Keratinocyte (primary cell): ENCODE measurements at places on chromosomes 12 and 14.

DNA sequence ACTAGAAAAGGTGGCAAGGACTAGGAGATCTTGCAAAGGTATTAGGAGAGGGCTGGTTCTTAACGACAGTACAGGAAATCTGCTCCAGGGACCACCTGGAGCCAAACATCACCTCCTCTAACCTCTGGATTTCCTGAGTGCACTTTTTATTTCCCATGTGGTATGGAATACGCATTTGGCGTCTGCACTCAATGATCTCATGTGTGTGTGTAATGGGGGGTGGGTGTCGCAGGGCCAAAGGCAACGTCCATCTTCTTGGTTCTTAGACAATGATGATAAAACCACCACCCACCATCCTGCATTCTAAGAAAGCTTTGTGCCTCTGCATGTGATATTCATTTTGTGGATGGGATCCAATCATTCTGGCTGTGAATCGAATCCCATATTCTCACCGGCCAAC, 68.8 kb downstream of the CLMN start:
- no peaks in the 10 kb centered on the region for H3K36me3 ChIP-seq
- H3K4me1 ChIP-seq: peaks cover 16% of the 10 kb centered on the region

- no peaks in the 10 kb centered on the region for H3K27me3 ChIP-seq
- no peak for DNase-seq
These were observed 611.2 kb downstream of the RPS29 start for GRCh38 chr14:48974994-48975393.

DNA sequence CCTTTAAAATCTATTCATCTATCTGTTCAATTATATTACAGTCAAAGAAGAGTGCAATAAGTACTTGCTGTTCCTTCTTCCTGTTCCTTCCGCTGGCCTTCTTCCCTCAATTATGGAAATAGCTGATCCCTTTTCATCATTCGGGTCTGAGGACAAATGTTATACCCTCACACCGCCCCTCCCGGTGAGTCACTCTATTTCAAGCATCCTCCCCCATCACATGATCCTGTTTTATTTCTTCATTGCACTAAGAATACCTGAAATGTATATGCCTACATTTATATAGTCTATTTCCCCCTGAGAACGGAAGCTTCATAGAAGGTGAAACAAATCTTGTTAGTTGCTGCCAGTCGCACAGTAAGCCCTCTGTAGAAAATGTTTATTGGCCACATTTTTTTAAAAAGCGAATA, 2.5 kb downstream of the SLC38A1 start:
- DNase-seq: no peak
- peak overlapping the region; percentile 88 for H3K4me3 ChIP-seq
- H3K27me3 ChIP-seq: no peaks in the 10 kb centered on the region
- H3K27ac ChIP-seq: peak overlapping the region; percentile 97
- H3K36me3 ChIP-seq: peaks cover 6% of the 10 kb centered on the region

- no peak overlapping the region for H3K4me3 ChIP-seq
- H3K27me3 ChIP-seq: no peaks in the 10 kb centered on the region
- H3K27ac ChIP-seq: no peak overlapping the region
- no peaks in the 10 kb centered on the region for H3K36me3 ChIP-seq
- no peaks in the 10 kb centered on the region for H3K4me1 ChIP-seq
These were observed 18.0 kb downstream of the GSC start for GRCh38 chr14:94751956-94752355.

GRCh38 chr12:57058454-57058853, 8.5 kb upstream of the MYO1A start:
- H3K27ac ChIP-seq: no peak overlapping the region
- H3K36me3 ChIP-seq: peaks cover 30% of the 10 kb centered on the region
- no peaks in the 10 kb centered on the region for H3K27me3 ChIP-seq
- no peaks in the 10 kb centered on the region for H3K4me1 ChIP-seq
- H3K4me3 ChIP-seq: no peak overlapping the region
- no peak for DNase-seq

- H3K27me3 ChIP-seq: no peaks in the 10 kb centered on the region
- H3K4me1 ChIP-seq: peaks cover 23% of the 10 kb centered on the region
- DNase-seq: no peak
- no peaks in the 10 kb centered on the region for H3K36me3 ChIP-seq
These were observed 20.9 kb downstream of the AKAP6 start for GRCh38 chr14:32350020-32350419.

- no peak for DNase-seq
- no peaks in the 10 kb centered on the region for H3K27me3 ChIP-seq
- H3K27ac ChIP-seq: no peak overlapping the region
- no peak overlapping the region for H3K4me3 ChIP-seq
- H3K4me1 ChIP-seq: peaks cover 12% of the 10 kb centered on the region
These were observed 6.5 kb upstream of the PRPH start for GRCh38 chr12:49288412-49288853.
